ENCODE measurements at places on chromosomes 7 and 10. TPM values are rescaled to one million over a fixed set of nuclear protein-coding genes. Genes with fewer than 3 reads are reported as not detected.

The IGFBP3 gene
- 48.8 TPM for total RNA-seq

The ZNF775 gene
- total RNA-seq: 5.7 TPM

The MMRN2 gene
- total RNA-seq: 45.1 TPM

The C10orf90 gene
- 2.6 TPM for total RNA-seq

The FGFBP3 gene
- total RNA-seq: 0.96 TPM

The COL13A1 gene
- 2.4 TPM for total RNA-seq

The C10orf88 gene
- 4.7 TPM for total RNA-seq

Data from thyroid gland (tissue), 4 donors.